ENCODE measurements at places on chromosomes 3 and 15. TPM values are rescaled to one million over a fixed set of nuclear protein-coding genes. Genes with fewer than 3 reads are reported as not detected.

GRCh38 chr3:87501076-87501475, 224.7 kb upstream of the POU1F1 start:
- DNase-seq = no peak

DNA sequence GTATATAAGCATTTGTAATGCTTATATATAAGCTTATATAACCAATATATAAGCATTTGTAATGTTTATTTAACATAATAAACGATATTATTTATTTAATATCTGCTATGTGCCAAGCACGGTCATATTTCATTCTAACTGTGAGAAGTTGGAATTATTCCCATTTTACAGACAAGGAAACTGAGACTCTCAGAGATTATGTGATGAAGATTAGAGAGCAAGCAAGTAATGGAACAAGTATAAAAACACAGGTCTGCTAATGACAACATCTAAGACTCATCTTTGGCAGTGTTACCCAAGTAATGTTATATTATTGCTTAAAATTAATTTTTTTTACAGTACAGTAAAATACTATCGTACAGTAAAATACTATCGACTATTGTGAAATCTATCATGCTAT, 4.4 kb downstream of the ATOSA start:
- DNase-seq = no peak

Gene ALDH1L1
- total RNA-seq = 0.10 TPM

- DNase-seq = no peak
Observed at GRCh38 chr3:175338775-175339535, 479.8 kb downstream of the NAALADL2 start.

- no peak for DNase-seq
Observed at GRCh38 chr3:158711886-158712285, 20.4 kb downstream of the RARRES1 start.

DNA sequence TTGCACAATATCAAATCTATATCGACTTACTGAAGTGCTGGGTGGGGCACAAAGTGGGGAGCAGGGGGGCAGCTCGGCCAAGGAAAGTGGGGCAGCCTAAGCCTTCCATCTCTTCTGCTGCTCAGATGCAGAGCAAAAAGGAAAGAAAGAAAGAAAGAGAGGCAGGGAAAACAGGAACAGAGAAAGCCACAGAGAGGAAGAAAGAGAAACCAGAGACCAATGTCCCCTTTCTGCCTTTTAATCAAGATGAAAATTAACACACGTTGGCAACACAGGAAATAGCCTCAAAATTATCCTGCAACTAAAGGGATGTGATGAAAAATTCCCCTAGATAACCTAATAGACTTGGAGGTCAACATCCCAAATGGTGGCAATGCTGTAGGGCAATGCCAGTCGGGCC, 72.2 kb upstream of the RAD18 start:
- no peak for DNase-seq

Gene WNT7A
- total RNA-seq = 0.10 TPM

GRCh38 chr3:141789281-141789680, 26.1 kb downstream of the GRK7 start:
- DNase-seq = no peak

Gene RMDN3
- 62.1 TPM for total RNA-seq

GRCh38 chr3:31621314-31621713, 88.6 kb downstream of the STT3B start:
- no peak for DNase-seq

DNA sequence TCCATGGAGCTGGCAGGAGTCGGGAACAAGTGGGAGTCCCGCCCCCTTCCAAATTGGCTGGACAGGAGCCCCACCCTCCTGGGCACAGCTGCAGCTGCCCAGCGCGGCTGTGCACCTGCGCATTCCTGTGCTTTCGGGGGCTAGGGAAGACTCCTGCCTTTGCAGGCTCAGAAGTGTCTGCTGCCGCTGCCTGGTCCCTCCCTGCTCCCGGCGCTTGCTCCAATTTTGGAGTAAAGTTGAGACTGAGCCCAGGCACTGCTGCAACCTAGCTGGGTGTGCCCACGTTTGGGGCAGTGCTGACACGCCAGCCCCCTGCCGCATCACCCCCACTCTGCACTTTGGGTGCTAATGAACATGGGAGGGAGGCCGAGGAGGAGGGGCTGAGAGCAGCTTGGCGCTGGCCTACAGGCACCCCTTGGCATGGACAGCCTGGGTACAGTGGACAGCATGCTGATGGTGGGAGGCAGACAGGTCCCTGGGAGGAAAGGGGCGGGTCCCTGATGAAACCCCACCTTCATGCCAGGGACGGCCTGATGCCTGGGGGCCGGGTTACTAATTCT, 399.2 kb upstream of the CNTN4 start:
- no peak for DNase-seq

DNA sequence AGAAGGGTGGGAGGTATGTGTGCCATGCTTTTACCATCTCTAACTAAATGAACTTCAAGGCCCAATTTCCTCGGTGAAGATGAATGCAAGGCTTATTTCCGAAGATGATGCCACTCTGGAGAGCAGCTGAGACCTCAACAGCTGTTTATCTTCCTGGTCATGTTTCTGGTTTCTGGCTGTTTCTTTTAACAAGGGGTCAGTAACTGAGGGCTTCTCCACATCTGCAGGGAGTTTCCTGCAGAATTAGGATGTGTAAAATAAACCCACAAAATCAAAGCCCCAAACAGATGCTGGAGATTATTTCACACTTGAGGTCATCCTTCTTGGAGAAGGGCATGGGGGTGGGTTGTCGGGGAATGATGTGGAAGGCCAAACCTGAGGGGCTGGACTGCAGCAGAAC, 220.3 kb downstream of the THSD4 start:
- no peak for DNase-seq

Gene GPR176
- 0.13 TPM for total RNA-seq
